ENCODE measurements at places on chromosomes 3 and 15. TPM values are rescaled to one million over a fixed set of nuclear protein-coding genes. Genes with fewer than 3 reads are reported as not detected.

Gene LRTM1
- not detected for polyA plus RNA-seq

Gene FOXB1
- polyA plus RNA-seq, result not detected

Gene GCNT3
- polyA plus RNA-seq, result 0.87 TPM

DNA sequence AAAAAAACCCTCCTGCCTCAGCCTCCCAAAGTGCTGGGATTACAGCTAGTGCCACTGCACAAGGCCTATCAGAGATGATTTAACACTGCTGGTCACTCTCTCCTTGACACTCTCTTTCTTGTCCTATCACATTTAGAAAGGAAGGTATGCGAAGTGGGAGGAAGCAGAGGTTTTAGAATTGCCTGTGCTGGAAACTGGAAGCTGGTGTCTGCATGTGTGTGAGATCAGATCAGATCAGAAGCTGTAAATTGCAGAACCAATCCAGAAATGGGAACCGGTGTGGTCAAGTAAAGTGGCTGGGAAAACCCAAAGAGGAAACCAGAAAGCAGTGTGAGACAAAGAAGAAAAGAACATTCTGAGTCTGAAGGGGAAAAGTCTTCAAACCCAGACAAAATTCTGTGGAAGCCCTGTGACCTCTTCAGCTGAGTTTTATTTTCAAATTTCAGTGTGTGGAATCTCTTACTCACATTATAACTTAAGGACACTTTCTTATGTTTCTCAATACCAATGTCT lies 2.8 kb downstream of the EFHB start:
- no peak for DNase-seq

DNA sequence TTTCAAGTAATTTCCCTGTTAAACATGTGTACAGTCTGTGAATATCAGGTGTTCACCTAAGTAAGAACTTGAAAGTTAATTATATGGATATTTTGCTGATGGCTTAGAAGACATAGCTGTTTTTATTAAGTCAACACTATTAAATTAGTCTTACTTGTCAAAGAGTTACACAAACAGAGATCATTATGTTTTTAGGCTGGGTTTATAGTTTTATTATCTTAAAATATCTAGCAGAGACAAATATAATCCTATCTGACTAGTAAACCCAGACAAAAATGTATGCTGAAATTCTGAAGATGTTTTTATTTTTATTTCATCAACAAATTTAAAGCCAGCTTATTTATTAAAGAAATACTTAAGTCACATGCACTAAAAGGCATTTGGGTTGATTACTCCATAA lies 51.2 kb upstream of the CCK start:
- no peak for DNase-seq

DNA sequence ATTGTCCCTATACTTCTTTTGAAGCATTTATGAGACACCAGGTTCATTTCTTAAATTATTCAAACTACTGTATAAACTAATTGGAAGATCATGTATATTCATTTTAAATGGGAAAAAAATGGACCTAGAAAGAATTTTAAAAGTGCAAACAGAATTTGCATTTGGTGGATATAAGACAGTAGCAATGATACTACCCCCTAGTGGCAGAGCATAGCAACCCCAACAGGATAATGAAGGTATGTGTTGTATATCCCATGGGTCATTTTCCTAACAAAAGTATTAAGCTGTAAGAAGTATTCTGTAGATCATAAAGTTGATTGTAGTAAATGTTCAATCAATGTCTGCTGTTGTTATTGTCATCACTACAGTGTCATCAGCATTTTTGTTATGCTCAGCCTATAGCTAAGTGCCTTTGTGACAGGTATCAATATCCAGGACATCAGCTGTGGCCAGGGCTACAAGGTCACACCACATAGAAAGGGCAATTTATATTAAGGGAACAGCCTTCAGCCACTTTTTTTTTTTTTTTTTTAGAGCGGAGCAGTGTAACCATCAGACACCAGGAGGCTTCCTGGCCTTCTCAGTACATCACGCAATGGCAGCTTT lies 175.8 kb downstream of the FOXB1 start:
- DNase-seq, result no peak

DNA sequence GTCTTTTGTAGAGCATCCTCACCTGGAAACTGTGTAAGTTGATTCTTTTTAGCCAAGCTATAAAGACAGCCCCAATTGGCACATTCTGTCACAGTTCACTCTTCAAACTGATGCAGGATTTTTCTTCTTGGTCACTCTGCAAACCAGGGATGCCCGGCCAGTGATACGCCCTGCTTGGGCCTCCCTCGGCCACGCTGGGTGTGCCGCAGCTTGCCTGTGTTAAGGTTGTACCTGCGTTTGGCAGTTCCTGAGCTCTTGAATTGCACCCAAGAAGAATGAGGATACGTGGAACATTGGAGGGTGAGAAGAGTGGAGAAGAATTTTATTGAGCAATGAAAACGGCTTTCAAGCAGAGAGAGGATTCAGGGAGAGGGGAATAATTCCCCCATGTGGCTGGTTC lies 49.9 kb downstream of the PSMD6 start:
- no peak for DNase-seq

Data from left renal pelvis (tissue), 4 donors.